ENCODE measurements at places on chromosomes 7 and 10.

DNA sequence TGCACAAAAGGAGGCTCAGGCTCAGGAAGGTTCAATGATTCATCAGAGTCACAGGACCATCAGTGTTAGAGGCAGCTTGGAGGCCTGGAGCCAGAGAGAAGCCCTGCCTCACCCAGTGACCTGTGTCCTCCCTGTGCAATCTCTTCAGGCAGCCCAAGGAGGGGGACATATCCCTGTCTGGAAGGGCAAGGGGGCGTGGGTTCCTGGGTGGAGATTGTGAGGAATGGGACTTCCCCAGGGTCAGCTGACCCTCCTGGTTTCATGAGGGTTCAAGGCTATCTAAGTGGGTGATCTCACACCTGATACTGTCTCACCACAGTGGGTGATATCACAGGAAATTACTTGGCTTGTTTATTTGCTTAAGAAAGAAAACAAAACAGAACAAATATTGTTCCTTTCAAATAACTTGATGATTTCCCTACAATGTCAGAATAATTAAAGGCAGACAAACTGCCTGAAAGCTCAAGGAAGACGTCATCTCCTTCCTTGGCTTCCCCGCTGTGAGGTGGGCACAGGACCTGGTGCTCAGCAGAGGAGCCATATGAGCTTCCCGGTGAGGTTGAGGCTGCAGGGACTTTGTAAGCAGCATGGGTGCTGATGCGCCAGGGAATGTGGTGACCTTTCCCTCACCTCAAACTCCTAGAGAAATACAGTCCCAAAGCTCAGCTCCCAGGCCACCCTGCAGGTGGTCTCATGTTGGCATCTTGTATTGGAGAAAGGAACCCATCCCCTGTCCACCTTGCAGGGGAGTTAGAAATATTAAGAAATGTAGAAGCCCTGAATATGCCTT lies 763.2 kb downstream of the GRID1 start:
- DNase-seq, result no peak

GRCh38 chr10:33327751-33328150 lies 6.7 kb downstream of the NRP1 start:
- DNase-seq, result no peak

DNA sequence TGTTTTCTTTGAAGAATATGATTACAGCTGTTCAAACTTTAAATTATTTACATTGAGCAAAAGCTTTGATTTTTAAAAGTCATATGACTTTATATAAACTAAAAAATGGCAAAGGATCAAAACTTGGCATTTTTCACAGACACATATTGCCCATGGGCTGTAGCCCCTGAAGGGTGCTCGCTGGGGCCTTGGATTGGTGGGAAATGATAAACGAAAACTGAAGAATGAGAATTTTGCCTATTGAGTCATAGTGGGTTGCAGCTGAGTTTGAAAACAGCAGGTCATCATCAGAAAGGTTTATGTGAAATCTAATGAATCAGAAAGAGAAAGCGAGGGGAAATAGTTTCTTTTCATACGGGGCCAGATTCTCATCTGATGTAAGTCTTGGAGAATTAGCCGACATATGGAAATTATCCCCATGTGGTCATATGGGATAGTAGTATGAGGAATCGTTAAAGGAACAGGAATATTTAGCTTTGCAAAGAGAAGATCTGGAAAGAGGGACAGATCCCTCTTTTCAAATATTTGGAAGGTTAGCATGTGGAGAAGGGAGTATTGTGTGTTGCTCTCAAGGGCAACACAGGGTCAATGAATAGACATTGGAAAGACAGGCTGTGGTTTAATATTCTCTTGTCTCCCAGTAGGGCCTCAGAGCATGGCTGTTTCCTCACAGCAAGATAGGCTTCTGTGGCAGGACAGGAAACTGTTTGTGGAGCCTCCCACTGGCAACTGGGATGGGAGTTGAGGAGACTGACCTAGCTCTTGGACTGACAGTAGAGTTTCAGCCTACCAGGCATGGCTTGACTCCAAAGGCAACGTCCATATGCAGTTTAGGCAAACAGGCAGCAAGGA lies 119.0 kb downstream of the FZD1 start:
- no peak for DNase-seq

- no peak for DNase-seq
These were observed 48.0 kb upstream of the DAGLB start for GRCh38 chr7:6495597-6496262.

DNA sequence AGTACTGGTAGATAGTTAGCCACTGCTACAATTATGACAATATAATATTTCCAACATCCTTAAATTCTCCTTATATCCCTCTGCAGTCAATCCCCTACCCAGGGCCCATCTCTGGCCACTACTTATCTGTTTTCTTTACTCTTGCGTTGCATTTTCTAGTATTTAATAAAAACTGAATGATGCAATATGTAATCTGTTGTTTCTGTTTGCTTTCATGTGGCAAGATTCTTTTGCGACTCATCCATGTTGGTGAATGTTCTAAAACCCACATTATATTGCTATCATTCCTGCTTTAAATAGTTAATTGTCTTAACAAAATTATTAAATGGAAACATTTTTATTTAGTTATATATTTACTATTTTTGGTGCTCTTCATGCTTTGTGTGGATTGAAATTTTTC lies 338.5 kb downstream of the MDFIC start:
- no peak for DNase-seq

DNA sequence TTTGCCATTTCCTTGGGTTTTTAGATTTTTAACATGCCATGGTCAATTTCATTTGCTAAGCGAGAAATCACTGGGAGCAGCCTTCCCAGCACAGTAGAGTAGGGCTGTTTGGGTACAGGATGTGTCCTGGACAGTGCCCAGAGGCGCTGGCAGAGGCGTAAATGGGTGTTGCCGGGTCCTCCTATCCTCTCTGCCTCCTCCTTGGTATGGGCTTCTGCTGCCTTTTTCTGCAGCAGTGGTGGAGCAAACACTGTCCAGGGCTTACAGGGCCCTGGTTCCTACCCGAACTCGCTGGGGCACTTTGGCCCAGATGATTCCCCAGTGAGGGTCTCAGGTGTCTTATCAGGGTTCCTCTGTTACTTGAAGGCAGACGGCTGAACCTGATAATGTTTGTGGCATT lies 298.3 kb downstream of the RPS24 start:
- no peak for DNase-seq

DNA sequence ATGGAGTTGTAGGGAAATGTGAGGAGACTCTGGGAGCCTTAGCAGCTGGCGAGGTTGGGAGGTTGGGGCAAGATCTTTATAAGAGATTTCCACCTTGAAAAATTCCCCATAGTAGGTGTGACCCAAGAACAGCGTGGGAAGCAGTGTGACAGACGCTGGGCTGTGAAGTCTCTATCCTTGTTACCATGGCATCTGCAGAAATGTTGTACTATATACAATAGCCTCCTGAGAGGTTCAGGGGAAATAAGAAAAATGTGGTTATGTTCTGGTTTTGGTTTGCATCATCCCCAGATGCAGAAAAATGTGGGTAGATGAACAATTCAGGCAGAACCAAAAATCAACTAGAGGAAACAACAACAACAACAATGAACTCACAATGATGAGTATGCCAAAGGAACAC lies 498.6 kb downstream of the SH2D4B start:
- no peak for DNase-seq

- no peak for DNase-seq
These were observed 15.0 kb upstream of the CADPS2 start for GRCh38 chr7:122901250-122901649.

DNA sequence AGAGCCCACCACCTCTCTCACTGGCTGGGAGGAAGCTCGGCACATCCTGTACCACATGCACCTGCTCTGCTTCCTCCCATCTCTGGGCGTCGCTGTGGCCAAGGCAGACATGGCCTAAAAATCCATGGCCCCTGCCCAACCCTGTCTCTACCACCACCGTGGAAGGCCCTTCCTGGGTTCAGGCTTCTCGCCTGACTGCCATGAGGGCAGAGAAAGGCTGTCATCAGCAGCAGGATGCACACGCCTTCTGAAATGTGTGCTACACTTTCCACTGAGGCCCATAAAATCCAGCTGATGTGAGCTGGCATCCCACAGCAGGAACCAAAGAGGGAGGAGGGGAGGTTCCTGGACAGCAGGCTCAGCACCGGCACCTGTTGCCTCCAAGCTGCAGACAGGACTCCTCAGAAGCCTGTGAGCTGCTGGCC lies 93.4 kb downstream of the PTPRN2 start:
- DNase-seq, result peak; percentile 43

- DNase-seq, result peak; percentile 55
These were observed 20.8 kb downstream of the ACSM6 start for GRCh38 chr10:95214793-95215192.

- DNase-seq, result no peak
These were observed 121.5 kb downstream of the SRPK2 start for GRCh38 chr7:105267244-105267643.

GRCh38 chr10:36331121-36331520 lies 689.0 kb upstream of the FZD8 start:
- no peak for DNase-seq

DNA sequence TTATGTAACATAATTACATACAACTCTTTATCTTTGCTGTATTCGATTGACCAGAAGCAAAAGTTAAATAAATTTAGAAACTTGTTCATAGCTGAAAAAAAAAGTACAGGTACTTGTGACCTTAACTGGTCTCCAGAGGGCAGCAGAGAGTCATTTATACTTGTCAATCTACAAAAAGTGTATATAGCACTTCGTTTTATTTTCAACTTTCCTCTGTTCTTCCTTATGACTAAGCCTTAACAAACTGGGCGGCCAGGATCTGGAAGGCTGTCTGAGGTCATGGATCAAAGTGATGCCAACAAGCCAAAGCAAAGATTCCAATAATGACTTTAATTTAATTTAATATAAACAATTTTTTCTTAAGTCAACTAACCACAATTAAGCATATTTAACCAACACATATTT lies 29.8 kb downstream of the C10orf67 start:
- DNase-seq, result peak; percentile 52

DNA sequence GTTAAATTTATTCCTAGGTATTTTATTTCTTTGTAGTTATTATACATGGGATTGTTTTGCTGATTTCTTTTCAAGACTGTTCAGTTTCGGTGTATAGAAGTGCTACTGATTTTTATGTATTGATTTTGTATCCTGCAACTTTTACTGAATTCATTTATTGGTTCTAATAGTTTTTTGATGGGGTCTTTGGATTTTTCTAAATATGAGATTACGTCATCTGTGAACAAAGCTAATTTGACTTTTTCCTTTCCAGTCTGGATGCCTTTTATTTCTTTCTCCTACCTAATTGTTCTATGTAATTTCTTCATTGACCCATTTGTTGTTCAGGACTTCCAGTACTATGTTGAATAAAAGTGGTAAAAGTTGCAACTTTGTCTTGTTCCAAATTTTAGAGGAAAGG lies 5.8 kb upstream of the AOAH start:
- no peak for DNase-seq

GRCh38 chr7:125423458-125424155 lies 494.0 kb upstream of the POT1 start:
- peak; percentile 80 for DNase-seq

GRCh38 chr7:27068259-27068658 lies 27.5 kb downstream of the HOXA1 start:
- no peak for DNase-seq

DNA sequence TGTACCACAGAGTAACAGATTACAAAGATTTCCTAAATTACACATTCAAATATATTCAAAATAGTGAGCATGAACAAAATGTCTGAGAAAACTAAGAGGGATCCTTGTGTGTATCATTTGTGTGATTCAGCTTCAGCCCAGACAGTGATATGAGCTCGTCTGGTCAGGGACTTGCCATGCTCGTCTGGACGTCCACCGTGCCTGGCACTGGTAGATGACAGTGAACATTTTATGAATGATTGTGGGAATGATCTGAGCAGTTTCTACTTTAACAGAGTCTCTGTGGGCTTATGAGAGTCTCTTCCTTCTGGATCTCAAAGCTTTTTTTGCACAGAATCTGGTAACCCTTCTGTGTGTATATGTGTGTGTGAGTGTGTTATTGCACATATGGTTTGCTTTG lies 34.2 kb upstream of the ANKRD2 start:
- no peak for DNase-seq

- no peak for DNase-seq
These were observed 66.5 kb upstream of the PRKG1 start for GRCh38 chr10:51007781-51008180.

DNA sequence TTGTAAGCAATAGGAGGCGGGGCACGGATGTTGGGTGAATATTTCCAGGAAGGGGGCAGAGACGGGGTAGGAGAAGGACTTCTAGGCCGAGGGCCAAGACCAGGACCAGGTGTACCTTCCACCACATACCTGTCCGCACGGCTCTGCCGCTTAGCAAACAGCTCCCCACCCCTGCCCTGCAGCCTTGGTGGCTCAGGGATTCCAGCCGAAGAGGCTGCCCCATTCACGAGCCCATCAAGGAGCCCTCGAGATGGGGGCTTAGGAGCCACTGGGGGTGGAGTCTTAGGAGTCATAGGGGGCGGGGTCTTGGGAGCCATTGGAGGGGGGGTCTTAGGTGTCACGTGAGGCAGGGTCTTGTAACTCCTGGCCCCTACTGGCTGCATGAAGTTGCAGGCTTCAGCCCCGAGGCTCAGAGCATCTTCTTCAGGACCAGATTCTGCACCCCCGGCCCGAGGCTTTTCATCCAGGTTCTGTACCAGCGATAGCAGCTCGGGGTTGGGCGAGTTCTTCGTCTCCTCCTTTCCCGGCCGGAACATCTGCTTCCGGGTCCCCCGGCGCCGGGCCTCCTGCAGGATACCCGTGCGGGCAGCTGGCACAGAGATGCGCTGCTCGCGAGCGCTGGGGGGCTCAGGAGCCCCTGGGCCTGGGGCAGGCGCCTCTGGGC lies 6.1 kb upstream of the MYOZ1 start:
- no peak for DNase-seq

- peak; percentile 12 for DNase-seq
These were observed 7.9 kb downstream of the NUB1 start for GRCh38 chr7:151349507-151349853.

DNA sequence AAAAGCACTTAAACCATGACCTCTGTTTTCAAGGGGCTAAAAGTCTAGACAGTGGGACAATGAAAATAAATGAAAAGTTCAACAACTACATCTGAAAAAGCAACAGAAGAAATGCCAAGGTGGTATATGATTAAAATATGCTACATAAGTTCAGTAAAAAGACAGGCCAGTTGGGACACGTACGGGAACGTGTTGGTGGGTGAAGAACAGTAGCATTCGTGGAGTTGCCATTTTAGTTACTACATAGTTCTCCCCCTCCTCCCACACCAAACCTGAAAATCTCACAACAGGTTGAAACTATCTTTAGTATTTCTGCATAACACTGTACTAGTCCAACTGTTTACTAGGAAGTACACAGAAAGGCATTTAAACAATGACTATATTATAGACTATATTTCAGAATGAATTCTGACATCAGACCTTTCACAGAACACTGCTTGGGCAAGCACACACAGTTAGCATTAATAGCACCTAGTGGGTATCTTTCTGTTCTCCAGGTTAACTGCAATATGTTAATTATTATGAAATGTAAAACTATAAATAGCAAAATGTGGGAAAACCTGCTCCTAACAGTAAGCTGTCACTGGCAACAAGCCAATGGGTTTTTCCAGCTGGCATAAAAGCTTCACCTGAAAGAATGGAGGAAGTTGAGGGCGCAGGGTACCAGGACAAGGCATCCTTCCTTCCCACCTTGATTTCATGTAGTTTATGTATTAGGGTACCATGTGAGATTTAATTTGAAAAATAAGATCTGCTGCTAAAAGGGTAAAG lies 135.0 kb downstream of the STRA8 start:
- DNase-seq, result no peak
